Esophagus squamous epithelium (tissue), 5 donors: ENCODE measurements at places on chromosomes 2 and 18. TPM values are rescaled to one million over a fixed set of nuclear protein-coding genes. Genes with fewer than 3 reads are reported as not detected.

GRCh38 chr2:174561972-174562370 is 35.6 kb downstream of the WIPF1 start:
- H3K27ac ChIP-seq, result no peak overlapping the region
- DNase-seq, result no peak
- H3K36me3 ChIP-seq, result peaks cover 34% of the 10 kb centered on the region
- H3K4me1 ChIP-seq, result peaks cover 16% of the 10 kb centered on the region

DNA sequence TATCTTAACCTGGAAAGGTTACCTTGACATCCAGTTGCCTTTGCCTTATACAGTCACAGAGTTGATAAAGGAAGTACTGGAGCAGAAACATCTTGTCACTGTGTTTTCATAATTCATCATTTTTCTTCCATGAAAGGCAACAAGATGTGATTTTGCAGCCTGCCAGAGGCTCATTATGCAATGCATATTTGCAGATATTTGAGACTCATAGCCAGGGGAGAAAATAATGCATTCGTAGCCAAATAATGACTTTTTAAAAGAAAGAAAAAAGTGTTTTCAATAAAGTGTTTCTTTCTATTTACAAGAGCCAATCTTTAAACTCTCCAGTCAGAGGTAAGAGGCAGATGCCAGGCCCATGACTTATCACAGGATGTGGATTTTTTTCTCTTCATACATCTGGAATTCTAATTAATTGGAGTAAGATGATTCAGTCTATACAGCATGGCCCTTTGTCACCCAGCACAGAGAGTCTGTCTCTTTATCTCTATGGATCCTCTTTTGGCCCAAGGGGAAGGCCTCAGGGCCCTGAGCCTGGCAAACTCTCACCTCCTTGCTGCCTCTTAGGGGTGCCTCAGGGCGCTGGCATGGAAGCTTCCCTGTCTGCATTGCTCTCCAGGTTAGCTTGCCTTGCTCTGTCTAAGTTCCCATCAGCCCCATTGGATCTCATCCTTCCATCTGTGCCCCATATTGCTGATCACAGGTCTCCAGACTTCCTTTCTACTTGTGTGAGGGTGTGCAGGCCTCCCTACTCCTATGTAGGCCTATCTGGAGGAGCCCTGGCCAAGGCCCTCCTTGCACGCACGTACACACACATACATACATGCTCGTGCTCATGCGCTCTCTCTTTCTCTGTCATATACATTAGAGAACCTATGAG is 247.7 kb downstream of the TPGS2 start:
- H3K36me3 ChIP-seq, result no peaks in the 10 kb centered on the region
- H3K4me3 ChIP-seq, result no peak overlapping the region
- no peaks in the 10 kb centered on the region for H3K4me1 ChIP-seq
- no peaks in the 10 kb centered on the region for H3K27me3 ChIP-seq

DNA sequence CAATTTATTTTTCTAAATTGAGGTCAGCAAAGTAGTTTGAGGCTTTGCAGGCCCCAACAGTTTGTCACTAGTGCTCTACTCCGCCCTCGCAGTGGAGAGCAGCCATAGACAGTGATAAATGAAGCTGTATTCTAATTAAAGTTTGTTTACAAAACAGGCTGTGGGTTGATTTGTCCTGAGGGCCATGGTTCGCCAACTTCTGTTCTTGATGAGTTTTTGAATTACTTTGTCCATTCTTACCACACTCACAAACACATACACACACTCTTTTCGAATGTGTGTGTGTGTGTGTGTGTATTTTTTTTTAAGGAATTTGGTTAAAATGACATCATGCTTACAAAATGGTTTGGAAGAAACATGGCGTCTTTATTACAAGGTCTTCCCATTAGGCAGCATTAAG is 68.6 kb downstream of the MTCL1 start:
- H3K27ac ChIP-seq, result no peak overlapping the region
- no peaks in the 10 kb centered on the region for H3K27me3 ChIP-seq
- no peaks in the 10 kb centered on the region for H3K4me1 ChIP-seq
- DNase-seq, result no peak
- H3K4me3 ChIP-seq, result no peak overlapping the region

GRCh38 chr2:232420463-232421188 is 14.0 kb downstream of the ALPG start:
- DNase-seq, result no peak
- H3K27ac ChIP-seq, result no peak overlapping the region
- H3K27me3 ChIP-seq, result peaks cover 10% of the 10 kb centered on the region

DNA sequence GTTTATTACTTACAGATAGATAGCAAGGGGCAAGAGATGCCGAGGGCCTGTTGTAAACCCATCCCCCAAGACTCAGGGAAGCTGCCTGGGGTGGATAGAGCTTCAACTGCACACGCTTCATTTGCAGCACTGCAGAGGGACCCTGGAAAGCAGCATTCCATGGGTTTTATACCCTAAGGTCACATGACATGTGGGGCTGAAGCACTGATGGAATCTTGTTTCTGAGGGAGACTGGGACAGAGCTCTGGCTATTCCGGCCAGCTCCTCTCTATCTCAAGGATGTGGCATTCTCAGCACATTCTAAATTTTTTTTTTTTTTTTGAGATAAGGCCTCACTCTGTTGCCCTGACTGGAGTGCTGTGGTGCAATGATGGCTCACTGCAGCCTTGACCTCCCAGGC is 300.1 kb downstream of the MYCN start:
- no peaks in the 10 kb centered on the region for H3K36me3 ChIP-seq
- no peak overlapping the region for H3K27ac ChIP-seq
- H3K4me3 ChIP-seq, result no peak overlapping the region
- no peaks in the 10 kb centered on the region for H3K4me1 ChIP-seq
- DNase-seq, result no peak
- no peaks in the 10 kb centered on the region for H3K27me3 ChIP-seq

Gene ACMSD
- not detected for total RNA-seq

Gene SLC14A1
- total RNA-seq, result 1.1 TPM

Gene HOXD9
- not detected for total RNA-seq

Gene GEN1
- 16.9 TPM for total RNA-seq

Gene HTR2B
- not detected for total RNA-seq
